NCI-H774 (cell line): ENCODE measurements at places on chromosomes 7 and 10.

DNA sequence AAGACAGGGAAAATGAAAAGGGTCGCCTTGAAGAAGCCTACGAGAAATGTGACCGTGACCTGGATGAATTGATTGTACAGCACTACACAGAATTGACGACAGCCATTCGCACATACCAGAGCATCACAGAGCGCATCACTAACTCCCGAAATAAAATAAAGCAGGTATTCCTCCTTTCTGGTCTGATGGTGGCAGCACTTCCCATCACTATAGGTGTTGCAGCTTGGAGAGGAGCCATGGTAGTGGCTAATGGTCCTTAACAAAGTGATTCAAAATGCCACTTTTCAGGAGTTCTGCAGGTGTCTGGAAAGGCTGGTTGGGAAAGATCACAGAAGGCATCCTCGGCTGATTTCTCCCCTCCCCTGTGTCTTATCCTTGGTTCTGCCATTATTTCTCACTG lies 22.1 kb downstream of the EXOC4 start:
- no peak for DNase-seq

GRCh38 chr10:114507449-114507848 lies 103.1 kb upstream of the AFAP1L2 start:
- peak; percentile 52 for DNase-seq

GRCh38 chr10:96338279-96338925 lies 20.4 kb downstream of the OPALIN start:
- DNase-seq, result no peak

DNA sequence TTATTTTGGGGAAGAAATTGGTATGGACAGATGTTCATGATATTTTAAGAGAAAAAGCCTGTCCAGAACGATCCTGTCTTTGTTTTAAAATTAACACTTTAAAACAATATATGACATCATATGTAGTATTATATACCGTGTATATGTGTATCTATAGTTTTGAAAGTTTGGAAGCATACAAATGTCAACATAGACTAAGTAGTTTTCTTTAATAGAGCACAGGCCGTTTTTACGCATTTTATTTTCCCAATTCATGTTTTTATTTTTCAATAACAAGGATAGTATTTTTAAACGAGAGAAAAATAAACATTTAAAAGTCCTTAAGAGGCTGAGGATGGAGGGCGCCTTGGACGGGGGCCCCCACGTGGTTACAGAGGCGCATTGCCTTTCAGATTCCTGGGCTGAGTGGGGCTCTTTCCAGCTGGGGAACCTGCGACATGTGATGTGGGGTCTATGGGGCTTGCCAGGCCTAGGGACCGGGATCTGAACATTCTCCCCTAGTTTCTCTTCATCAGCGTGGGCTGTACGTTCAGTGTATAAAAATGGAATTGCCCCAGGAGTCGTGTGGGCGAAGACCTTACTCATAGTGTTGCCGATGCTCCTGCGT lies 127.8 kb upstream of the ZNF746 start:
- peak; percentile 13 for DNase-seq

DNA sequence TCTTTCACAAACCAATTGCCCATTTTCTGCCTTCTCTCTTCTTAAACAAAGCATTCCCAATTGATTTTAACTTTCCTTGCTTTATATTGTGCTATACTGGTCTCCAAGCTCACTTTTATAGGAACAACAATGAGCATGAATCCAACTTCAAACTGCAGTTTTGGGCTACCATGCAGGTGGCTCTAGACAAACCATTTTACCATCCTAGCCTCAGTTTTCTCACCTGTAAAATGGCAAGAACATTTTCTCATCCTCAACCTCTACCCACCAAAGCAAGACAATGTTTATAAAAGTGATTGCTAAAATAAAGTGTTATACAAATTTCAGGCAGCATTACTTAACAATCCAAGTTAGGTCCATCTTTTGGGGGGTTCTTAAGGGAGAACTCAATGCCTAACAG lies 66.8 kb upstream of the ASAH2 start:
- DNase-seq, result no peak

GRCh38 chr7:150717814-150718420 lies 1.5 kb downstream of the GIMAP1 start:
- no peak for DNase-seq

DNA sequence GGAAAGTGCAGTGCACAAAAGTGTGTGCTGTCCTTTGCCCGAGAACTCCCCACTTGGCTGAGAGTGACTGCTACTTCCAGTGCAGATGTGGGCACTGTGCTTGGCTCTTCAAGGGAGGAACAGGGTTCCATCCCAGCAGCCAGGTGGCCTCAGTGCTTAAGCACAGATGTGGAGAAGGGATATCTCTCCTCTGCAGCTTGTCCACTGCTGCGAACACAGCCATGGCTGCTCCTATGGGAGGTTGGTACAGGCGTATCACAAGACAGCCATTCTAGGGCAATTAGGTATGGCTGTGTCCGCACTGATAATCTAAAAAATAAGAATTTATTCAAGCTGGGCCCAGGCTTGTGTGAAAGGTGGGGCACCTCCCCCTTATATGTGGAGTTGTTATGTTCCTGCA lies 66.6 kb downstream of the GLCCI1 start:
- no peak for DNase-seq

DNA sequence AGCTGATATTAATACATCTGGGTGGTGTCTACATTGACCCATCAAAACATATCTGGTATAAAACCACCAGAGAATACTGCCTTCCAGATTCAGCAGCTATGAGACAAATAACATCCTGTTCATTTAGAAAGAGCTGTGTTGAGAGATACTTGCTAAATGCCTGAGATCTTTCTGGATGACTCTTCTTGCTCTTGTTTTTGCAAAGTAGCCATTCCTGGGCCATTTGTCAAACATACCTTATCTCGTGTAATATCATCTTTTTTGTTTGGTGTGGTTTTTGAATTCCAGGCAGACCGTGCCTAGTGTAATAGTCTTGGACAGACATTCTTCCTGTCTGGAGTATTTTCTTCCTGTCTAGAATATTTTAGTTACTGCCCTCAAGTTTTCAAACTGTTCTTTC lies 74.7 kb upstream of the PRR15 start:
- DNase-seq, result no peak

DNA sequence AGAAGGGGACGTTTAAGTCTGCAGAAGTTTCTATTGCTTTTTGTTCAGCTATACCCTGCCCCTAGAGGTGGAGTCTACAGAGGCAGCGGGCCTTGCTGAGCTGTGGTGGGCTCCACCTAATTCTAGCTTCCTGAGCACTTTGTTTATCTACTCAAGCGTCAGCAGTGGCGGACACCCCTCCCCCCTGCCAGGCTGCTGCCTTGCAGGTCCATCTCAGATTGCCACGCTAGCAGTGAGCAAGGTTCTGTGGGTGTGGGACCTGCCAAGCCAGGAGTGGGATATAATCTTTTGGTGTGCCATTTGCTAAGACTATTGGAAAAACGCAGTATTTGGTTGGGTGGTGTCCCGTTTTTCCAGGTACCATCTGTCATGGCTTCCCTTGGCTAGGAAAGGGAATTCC lies 147.3 kb upstream of the PRPS1L1 start:
- no peak for DNase-seq
